NCI-H1092 treated with DMSO at 0.1 percent for 48 hours (cell line): ENCODE measurements at places on chromosomes 3 and 15.

DNA sequence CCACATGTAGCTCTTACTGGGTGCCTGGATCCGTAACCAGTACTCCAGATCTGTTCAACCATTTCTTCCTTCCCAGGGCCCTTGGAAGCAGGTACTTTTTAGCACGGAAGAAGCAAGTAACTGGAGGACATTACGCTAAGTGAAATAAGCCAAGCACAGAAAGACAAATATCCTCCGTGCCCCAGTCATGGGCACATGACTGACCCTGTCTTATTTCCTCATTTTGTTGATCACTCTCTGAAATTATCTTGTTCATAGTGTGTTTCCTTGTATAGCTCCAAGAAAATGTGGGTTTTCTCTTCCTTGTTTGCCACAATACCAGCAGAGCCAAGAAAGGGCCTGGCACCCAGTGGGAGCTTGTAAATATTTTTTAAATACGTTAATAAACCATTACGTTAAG, 32.2 kb upstream of the MTMR14 start:
- DNase-seq: no peak

GRCh38 chr3:101216710-101217465, 103.5 kb downstream of the IMPG2 start:
- no peak for DNase-seq

DNA sequence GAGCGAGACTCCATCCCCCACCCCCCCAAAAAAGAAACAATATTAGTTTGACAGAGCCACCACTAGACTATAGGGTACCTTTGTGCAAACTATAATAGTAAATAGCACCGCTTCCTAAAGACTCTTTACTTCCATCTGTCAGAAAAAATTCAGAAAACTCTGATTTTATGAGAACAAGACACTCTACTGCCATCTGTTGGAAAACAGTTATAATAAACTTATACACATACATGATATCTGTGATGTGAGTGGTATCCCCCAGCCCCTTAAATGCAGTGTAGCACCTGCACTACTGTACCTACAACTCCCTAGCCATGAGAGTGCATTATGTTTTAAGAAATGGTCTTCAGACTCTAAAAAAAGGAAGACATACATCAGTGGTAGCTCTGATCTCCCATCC, 47.1 kb upstream of the CTDSPL start:
- DNase-seq: peak; percentile 16

GRCh38 chr3:137509354-137510045, 254.6 kb upstream of the SOX14 start:
- DNase-seq: peak; percentile 24

DNA sequence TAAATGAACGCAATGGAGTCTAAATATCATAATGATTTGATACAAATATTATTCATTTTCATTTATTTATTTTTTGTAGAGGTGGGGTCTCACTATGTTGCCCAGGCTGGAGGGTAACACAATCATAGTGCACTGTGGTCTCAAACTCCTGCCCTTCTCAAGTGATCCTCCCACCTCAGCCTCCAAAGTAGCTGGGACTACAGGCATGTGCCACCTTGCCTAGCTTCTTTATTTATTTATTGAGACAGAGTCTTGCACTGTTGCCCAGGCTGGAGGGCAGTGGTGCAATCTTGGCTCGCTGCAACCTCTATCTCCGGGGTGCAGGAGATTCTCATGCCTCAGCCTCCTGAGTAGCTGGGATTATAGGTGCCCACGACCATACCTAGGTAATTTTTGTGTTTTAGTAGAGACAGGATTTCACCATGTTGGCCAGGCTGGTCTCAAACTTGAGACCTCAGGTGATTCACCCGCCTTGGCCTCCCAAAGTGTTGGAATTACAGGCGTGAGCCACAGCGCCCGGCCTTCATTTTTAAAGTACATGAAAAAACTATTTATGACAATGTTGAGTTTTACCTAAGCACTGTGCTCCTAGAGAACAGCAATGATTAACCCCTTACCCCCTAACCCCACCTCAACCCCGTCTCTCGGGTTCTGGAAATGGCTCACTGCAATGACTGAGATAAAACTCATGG, 4.0 kb upstream of the AEN start:
- no peak for DNase-seq

DNA sequence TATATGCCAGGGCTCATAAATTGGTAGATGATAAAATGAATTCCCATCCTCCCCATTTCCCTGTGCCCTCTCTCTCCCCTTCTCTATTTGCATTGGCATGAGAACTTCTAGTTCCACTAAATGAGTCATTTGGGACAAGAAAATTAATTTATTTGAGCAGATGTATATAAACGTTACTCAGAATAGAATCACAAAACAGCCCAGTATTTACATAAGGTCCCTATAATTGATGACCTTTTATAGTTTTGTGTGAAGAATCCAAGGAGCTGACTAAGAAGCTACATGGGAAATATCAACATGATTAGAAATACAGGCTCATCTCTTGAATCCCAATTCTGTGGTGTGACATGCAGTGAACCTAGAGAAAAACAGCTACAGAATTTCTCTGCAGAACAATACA, 617.7 kb upstream of the NR2F2 start:
- DNase-seq: no peak

GRCh38 chr15:69574506-69574905, 121.9 kb downstream of the RPLP1 start:
- no peak for DNase-seq

GRCh38 chr3:125359700-125360099, 15.4 kb downstream of the ZNF148 start:
- peak; percentile 11 for DNase-seq

DNA sequence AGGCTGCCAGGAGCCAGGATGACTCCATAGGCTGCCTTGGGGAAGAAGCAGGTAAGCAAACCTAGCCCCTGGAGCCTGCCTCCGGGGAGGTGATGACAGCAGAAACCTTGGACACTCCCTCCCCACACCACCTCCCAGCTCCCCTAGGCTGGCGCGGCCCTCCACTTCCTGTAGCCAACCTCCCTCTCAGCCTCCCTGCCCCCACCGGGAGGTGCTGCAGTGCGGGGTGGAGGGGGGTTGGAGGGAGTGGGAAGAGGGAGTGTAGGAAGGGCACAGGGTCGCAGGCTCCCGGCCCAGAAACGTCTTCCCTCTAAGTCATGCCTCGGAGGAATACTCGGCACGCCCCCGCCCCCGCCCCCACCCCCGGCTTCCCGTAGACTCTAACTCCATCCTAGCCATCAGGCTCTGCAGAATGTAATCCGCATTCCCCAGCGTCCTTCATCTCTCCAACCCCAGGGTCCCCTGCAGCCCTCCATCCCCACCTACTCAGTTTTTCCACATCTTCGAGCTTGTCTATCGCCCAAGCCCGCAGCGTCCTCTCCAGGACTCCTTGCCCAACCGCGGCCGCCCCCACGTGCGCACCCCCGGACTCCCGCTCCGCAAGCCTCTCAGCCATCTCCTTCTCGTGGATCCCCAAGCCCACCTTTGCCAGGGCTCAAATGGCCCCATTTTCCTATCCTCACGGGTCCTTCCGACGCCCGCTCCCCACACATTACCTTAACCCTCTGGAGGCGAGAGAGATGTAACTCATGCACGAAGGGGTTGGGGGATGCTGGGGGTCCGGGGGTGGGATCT, 528 bp downstream of the LPCAT4 start:
- peak; percentile 21 for DNase-seq

DNA sequence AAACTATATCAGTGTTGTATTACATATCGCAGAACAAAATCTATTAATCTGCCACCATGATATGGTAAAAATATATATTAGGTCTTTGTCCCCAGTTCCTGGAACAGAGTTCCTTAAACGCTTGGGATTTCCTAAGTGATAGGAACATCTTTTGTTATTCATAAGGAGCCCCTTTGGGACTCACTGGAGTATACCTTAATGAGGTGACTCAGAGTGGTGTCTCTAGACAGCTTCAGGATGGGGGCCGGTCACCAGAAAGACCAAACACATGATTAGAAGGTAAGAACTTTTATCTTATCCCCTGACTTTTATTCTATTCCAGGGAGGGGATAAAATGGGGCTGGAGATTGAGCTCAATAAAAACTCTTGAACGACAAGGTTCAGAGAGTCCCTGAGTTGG, 12.3 kb upstream of the CHCHD6 start:
- no peak for DNase-seq

GRCh38 chr3:99355465-99355864, 282.9 kb upstream of the COL8A1 start:
- no peak for DNase-seq

DNA sequence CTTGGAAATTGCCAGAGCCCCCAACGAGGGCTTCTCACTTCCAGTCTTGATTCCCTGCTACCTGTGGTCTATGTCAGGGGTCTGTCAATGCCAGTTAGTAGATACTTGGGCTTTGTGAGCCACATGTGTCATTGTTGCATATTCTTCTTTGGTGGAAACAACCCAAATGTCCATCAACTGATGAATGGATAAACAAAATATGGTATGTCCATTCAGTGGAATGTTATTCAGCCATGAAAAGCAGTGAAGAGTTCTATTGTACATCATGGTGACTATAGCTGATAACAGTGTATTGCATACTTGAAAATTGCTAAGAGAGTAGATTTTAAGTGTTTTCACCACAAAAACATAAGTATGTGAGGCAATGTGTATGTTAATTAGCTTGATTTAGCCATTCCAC, 288.1 kb downstream of the RPLP1 start:
- DNase-seq: no peak

DNA sequence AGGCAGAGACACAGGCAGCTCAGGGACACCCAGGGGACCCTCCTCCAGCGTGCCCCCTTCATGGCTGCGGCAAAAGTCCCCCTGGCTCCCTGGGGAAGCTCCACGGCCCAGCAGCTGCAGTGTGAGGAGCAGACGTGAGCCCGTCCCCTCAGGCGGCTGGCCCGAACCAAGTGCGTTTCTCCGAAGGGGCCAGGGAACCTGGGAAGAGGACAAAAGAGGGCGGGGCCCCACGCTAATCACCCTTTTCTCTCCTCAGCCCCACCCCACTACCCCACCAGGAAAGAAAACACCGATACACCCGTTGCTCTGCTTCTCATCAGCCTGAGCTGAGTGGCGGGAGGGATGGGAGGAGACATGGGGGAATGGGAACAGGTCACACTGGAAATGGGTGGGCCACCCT, at the start of gene MUC4:
TSS of gene MUC4 (minus strand) at position 174 of the 400 bp plus-strand sequence. CDS start at position 62, 112 bp downstream.
- DNase-seq: no peak

DNA sequence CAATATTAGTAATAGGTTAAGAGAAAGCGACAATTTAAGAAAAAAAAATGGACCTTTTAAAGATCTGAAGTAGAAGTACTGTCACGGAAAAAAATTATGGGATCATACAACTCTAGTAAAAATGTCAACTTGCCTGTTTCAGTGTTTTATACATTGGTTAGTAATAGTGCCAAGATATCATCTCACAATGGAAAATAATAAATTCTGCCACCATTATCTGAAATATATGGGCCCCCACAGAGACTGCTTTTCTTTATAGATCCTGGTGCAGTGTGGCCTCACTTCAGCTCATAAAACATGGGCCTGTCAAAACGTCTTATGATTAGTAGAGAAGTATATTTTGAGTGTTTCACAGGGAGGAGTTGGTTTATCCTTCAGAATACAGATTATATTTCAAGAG, 266.3 kb upstream of the EPHA6 start:
- no peak for DNase-seq

GRCh38 chr3:12479919-12480427, 4.3 kb upstream of the TSEN2 start:
- DNase-seq: peak; percentile 66

DNA sequence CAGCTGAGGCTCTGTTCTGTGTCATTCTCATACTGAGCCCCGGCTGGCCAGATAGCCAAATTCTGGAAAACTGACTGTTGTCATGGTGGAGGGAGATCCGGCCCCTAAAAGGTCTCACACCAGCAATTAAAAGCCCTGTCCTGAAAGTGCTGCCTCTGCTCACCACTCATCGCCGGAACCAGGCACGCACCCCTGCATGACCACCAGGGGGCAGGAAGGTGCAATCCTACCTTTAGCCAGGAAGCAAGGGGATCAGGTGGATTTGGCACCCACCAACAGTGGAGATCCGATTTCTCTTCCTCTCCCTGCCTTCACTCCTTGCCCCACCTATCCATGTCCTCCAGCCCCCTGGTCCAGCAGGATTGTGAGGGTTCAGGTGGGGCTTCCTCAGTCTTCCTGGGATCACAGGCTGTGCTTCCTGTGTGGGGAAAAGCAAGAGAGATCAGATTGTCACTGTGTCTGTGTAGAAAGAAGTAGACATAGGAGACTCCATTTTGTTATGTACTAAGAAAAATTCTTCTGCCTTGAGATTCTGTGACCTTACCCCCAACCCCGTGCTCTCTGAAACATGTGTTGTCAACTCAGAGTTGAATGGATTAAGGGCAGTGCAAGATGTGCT, 16.1 kb upstream of the CACNA2D2 start:
- peak; percentile 61 for DNase-seq

- DNase-seq: peak; percentile 48
Measured at GRCh38 chr15:67253549-67254237, 768 bp downstream of the AAGAB start.

- DNase-seq: peak; percentile 50
Measured at GRCh38 chr3:149199474-149199873, 22.2 kb downstream of the CP start.

DNA sequence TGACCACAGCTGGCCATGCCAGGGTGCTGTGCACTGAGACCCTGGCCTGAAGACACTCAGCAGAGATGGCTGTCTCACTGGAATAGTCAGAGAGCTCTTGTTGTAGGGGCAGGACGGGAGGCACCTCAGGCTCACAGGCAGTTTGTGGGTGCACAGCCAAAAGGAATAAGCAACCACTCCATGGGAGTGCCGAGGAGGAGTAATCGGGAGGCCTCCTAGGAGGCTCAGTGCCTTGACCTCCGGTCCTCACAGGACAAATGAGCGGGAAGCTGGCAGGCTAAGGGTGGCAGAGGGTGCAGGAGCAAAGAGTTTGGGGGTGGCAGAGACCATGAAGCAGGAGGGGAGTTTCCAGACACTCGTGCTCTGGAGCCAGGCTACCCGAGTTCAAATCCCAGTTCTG, 81.7 kb downstream of the SMAD6 start:
- DNase-seq: no peak

GRCh38 chr15:51681303-51681963, at the start of gene SCG3:
TSS of gene SCG3 (plus strand) at chr15:51681503. CDS start at chr15:51681756, 253 bp downstream.
- DNase-seq: peak; percentile 79

GRCh38 chr3:13504161-13504831, 24.2 kb downstream of the HDAC11 start:
- DNase-seq: no peak

- no peak for DNase-seq
Measured at GRCh38 chr3:16911916-16912315, 27.2 kb downstream of the PLCL2 start.
